ENCODE measurements at places on chromosomes 12 and 14. TPM values are rescaled to one million over a fixed set of nuclear protein-coding genes. Genes with fewer than 3 reads are reported as not detected.

GRCh38 chr14:52124791-52125684 is 56.2 kb upstream of the NID2 start:
- H3K4me1 ChIP-seq = peaks cover 12% of the 10 kb centered on the region
- no peaks in the 10 kb centered on the region for H3K27me3 ChIP-seq
- H3K27ac ChIP-seq = no peak overlapping the region
- no peaks in the 10 kb centered on the region for H3K36me3 ChIP-seq
- peak; percentile 27 for DNase-seq
- no peak overlapping the region for H3K4me3 ChIP-seq

DNA sequence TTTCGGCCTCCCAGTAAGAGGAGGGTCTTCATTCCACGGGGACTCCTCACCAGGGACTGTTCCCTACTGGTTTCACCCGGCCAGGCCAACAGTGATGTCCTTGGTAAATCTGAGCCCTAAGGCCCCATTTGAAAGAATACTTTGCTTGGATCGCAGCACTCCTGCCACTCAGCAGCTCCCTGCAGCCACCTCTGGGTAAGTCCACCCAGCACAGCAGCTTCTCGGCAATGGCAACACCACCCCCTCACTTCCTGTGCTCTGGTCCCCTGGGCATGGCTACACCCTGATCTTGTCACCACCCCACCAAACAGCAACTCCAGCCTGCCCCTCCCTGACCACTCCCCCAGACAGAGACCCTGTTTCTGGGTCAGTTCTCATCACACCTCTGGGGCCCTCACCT is 100.3 kb downstream of the SETD3 start:
- no peaks in the 10 kb centered on the region for H3K27me3 ChIP-seq
- no peaks in the 10 kb centered on the region for H3K4me1 ChIP-seq
- H3K27ac ChIP-seq = no peak overlapping the region
- no peak overlapping the region for H3K4me3 ChIP-seq
- no peak for DNase-seq
- H3K36me3 ChIP-seq = no peaks in the 10 kb centered on the region

DNA sequence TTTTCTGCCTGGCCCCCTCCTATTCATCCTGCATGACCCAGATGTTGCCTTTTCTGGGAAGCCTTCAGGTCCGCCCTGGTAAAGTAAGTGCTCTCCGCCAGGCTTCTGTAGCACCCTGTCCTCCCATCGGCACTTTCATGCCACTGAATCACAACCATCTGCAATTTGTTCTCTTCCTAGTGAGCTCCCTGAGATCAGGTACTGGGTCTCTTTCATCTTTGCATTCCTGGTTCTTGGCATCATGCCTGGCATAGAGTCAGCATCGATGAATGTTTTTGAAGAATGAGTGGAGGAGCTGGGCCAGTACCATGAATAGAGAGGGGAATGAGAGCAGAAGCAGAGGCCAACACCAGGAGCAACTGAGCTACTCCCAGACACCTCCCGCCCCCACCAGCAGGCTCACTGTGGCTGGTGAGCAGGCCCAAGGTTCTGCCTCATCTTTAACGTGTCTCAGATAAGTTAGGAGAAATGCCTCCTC is 13.1 kb downstream of the ZDHHC22 start:
- H3K27ac ChIP-seq = no peak overlapping the region
- peaks cover 37% of the 10 kb centered on the region for H3K27me3 ChIP-seq
- no peaks in the 10 kb centered on the region for H3K36me3 ChIP-seq
- peaks cover 6% of the 10 kb centered on the region for H3K4me1 ChIP-seq

DNA sequence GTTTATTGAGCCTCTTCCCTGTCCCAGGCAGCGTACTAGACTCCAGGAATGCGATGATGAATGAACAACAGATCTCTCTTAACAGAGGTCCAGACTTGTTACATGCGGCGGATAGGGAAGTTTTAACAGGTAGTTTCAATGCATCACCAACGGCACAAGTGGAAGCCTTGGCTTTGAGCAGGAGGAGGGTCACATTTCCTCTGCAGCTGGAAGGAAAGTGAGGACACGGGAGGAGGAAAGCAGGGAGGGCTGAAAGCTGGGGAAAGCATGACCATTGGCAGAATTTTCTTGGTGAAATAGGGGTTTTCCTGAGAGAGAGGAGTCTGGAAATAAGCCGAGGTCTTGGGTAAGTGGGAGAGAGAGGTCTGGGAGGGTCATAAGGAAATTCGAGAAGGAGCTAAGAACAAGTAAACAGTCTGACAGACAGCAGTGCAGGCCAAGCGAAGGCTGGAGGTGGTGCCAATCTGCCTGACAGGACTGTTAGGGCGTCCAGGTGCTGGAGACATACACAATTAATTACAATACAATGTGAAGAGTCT is 15.4 kb downstream of the BHLHE41 start:
- H3K4me1 ChIP-seq = peaks cover 33% of the 10 kb centered on the region
- H3K27me3 ChIP-seq = peaks cover 46% of the 10 kb centered on the region
- DNase-seq = no peak
- H3K36me3 ChIP-seq = no peaks in the 10 kb centered on the region
- no peak overlapping the region for H3K27ac ChIP-seq
- H3K4me3 ChIP-seq = no peak overlapping the region

DNA sequence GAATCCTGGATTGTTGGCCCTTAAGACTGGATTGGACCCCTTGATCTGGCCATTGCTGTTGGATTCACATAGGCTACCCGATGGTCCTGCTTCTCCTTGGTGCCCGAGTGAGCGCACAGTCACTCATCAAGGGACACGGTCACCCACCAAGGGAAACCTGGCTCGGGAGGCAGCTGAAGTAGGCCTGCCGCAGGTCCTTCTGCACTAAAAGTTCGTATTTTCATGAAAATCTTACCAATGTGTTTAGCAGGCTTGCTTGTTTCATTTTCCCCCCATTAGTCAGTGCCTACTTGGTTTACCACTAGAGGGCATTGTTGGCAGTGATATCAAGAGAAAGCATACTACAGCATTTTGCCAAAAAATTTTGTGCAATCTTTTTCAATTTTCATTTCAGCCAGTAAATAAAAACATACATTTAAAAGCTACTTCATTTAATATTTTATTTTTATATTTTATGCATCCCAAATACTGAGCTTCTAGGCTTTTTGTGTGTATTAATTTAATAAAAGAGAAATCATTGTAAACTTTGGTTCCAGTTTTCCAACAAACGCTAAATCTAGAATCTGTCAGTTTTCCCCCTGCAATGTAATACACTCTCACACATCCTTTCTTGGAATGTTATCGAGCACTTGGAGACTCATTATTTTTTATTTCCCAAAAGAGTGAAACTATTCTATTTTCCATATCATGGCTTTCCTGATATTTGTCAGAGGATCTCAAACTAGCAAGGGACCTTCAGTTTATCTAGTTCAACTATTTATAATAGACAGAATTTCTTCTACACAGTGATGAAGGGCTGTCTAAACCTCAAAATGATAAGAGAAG is 116.7 kb downstream of the LMNTD1 start:
- no peak overlapping the region for H3K4me3 ChIP-seq
- H3K27me3 ChIP-seq = no peaks in the 10 kb centered on the region
- DNase-seq = peak; percentile 79
- H3K27ac ChIP-seq = no peak overlapping the region

DNA sequence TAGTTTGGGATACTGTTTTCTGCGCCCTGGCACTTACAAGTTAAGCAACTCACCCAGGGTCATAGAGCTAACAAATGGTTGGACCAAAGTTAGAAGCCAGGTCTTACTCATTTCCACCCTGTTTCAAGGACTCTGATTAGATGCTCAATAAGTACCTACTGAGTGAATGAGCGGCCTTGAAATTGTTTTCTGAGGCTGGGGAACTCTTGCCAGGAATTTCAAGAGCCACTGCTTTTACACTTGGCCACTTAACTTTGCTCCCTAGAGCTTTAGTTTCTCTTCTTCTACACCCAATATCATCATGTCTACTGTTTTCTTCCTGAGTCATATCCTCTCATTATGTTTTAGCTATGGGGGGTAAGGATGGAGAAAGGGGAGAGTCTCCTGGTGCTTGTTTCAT is 431.6 kb downstream of the ZFP36L1 start:
- peaks cover 53% of the 10 kb centered on the region for H3K4me1 ChIP-seq
- H3K27me3 ChIP-seq = no peaks in the 10 kb centered on the region
- H3K4me3 ChIP-seq = no peak overlapping the region
- H3K27ac ChIP-seq = no peak overlapping the region
- no peak for DNase-seq

LUM gene
- total RNA-seq = 0.19 TPM
